WTC11 (cell line): ENCODE measurements at places on chromosomes 7 and 10. TPM values are rescaled to one million over a fixed set of nuclear protein-coding genes. Genes with fewer than 3 reads are reported as not detected.
A peak's percentile ranks its signal among the peaks of the same experiment; 100 is the strongest.

The LRRC61 gene
- 27.7 to 33.3 TPM (median 32.7 TPM) in 3 replicates for total RNA-seq

The UNCX gene
- not detected in 3 replicates for total RNA-seq

The AFAP1L2 gene
- 3.6 to 5.0 TPM (median 4.5 TPM) in 3 replicates for total RNA-seq

- H3K4me3 ChIP-seq = no peak overlapping the region
- H3K4me1 ChIP-seq = peaks cover 15% of the 10 kb centered on the region
- H3K27me3 ChIP-seq = no peaks in the 10 kb centered on the region
- no peaks in the 10 kb centered on the region for H3K36me3 ChIP-seq
- no peak for DNase-seq
Measured at GRCh38 chr10:114374053-114374791, 30.1 kb downstream of the AFAP1L2 start.

DNA sequence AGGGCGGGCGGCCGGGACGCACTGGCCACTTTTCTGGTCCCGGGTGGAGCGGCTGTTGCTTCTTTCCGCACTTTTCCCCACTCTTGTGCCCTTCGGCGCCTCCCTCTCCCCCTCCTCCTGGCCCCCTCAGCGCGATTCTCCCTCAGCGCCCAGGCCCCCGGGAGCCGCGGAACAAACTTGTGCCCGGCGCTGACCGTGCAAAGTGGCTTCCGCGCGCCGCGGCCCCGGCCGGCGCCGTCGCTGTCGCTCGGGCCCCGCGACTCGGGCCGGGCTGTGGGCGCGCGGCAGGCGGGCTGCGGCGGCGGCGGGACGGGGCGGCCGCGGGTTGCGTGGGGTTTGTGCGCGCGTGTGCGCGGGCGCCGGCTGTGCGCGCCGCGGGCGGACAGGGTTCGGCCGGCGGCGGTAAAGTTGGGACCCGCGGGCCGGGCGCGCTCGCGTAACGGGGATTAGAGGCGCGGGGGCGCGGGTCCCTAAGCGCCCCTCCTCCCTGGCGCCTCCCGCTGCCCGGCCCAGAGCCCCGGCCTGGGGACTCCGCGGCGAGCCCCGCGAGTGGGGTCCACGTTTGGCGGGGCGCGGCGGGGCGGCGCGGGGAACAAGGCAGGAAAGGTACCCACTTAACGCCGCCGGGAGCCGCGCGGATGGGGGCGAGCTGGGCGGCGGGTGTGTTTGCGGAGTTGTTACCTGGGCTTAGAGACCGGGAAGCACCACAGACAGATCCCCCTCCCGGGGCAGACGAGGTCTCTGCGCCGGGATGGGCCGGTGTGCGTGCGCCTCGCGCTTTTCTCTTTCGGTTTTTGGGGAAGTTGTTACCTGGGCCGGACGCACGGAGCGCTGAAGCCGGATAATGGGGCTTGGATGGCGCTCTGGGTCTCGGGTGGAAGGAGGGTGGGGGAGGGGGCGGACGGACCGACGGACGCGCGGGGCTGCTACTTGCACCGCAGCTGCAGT lies 860 bp downstream of the ZEB1 start:
- H3K36me3 ChIP-seq = no peaks in the 10 kb centered on the region
- H3K27ac ChIP-seq = no peak overlapping the region
- peaks cover 13% of the 10 kb centered on the region for H3K4me1 ChIP-seq
- H3K27me3 ChIP-seq = peaks cover 75% of the 10 kb centered on the region

DNA sequence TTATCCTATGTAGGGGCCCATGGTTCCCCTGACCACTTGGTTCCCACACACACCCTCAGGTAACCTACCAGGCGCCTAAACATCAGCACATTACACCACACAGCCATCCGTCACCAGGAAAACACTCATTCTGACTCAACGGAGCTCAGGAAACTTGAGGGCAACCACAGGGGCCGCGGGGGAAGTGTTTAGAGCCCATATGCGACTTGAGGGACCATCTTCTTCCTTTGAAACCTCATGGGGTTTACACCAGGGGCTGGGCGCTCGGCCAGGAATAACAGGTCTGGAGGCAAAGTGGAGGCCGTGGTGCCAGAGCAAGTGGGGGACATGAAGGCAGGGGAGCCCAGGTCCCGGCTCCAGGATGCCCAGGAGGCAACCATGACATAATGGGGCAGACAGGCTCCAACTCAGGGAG lies 1.5 kb downstream of the STX1A start:
- no peaks in the 10 kb centered on the region for H3K4me1 ChIP-seq
- peak overlapping the region; percentile 58 for H3K4me3 ChIP-seq
- peaks cover 42% of the 10 kb centered on the region for H3K27me3 ChIP-seq
- DNase-seq = no peak

DNA sequence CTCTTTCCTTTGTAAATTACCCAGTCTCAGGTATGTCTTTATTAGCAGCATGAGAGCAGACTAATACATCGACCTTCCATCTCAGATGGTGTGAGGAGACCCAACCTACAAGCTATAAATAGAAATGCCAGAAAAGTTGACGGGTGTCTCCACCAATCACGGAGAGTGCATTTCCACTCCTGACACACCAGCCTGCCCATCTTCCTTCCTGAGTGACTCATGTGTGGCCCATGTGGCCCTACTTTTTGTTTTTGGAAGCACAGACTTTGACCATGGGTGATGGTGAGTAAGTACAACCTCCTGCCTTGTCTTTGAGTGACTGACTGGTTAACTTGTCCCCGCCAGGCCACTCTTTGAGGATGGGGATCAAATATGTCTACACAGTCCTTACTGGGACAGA lies 147.0 kb downstream of the OAT start:
- no peak for DNase-seq
- peaks cover 22% of the 10 kb centered on the region for H3K36me3 ChIP-seq
- H3K27me3 ChIP-seq = peaks cover 23% of the 10 kb centered on the region

DNA sequence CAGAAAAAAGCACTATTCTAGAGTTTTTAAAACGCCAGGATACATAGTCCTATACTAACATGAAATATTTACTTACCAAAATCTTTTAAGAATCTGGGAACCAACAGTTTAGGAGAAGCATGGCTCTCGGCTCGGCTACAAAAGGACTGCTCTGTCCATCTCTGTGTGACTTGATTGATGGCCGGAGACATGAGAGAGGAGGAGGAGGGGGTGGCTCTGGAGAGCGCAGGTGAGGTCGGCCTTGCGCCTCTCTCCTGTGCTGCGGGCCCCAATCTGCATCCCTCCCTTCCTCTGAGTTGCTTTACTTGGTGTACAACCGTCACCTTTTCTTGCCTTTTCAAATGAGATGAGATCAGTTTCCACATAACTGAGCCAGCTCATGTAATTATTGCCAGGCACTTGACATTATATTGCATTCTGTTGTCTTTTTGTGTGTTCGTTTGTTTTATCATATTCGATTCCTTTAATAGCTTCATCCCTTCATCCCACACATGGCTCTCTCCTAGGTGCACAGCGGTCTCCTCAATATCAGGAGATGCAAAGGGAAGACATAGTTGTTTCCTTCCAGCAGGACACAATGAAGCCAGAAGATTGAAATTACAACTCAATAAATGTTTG lies 87.8 kb upstream of the KLF6 start:
- no peaks in the 10 kb centered on the region for H3K27me3 ChIP-seq
- no peak overlapping the region for H3K4me3 ChIP-seq
- H3K4me1 ChIP-seq = peaks cover 29% of the 10 kb centered on the region

DNA sequence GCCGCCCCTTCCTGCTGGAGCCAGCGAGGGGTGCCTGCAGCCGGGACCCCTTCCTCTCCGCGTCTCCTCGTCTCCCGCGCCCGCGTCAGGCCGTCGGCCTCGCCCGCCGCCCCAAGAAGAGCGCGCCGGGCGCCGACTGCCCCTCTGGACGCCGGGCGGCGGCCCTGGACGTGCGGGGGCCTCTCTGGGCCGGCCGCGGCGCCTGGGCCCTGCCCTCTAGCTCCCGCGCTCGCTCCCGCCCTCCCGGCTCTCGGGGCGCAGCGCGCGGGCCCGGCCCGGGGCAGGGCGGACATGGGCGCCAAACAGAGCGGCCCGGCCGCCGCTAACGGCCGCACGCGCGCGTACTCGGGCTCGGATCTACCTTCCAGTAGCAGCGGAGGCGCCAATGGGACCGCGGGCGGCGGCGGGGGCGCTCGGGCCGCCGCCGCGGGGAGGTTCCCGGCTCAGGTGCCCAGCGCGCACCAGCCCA lies 704 bp downstream of the ZNRF2 start:
- H3K4me1 ChIP-seq = peaks cover 52% of the 10 kb centered on the region
- H3K36me3 ChIP-seq = no peaks in the 10 kb centered on the region; the same call in 1 of the 2 replicates
- H3K27ac ChIP-seq = no peak overlapping the region
- H3K4me3 ChIP-seq = peak overlapping the region; percentile 62
- peaks cover 4% of the 10 kb centered on the region; the same call in 1 of the 2 replicates for H3K27me3 ChIP-seq

DNA sequence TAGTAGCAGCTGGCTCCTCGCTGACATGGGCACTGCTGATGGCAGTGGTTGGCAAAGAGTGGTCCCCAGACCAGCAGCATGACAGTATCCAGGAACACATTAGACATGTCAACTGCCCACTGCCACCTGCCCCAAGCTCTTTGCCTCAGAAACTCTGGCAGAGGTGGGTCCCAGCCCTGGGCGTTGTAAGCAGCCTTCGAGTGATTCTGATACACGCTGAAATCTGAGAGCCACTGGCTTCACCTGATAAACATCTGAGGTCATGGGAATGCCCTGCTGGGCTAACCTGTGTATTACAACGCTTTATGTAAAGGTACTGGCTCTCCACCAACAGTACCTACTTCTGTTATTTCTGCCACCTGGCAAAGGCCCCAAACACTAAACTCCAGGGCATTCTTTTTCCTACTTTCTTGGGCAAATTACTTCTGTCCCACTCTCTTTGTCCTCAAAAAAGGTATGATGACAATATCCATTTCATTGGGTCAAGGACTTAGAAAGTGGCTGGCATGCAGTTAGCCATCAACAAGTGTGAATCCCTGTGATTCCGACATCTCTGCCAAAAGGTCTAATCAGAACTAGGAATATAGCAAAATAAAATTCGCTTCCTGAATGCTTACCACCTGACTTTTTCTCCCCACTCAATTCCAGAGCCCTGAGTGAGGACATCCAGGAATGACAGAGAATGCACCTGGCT lies 9.2 kb downstream of the SGMS1 start:
- no peaks in the 10 kb centered on the region for H3K36me3 ChIP-seq
- H3K27ac ChIP-seq = peak overlapping the region; percentile 82; the same call in 1 of the 2 replicates
- peaks cover 75% of the 10 kb centered on the region for H3K4me1 ChIP-seq
- peak; percentile 53 for DNase-seq
- H3K27me3 ChIP-seq = no peaks in the 10 kb centered on the region
